ENCODE measurements at places on chromosomes 12 and 14.

- no peak for DNase-seq
Observed at GRCh38 chr12:78880078-78880477, 15.5 kb downstream of the SYT1 start.

DNA sequence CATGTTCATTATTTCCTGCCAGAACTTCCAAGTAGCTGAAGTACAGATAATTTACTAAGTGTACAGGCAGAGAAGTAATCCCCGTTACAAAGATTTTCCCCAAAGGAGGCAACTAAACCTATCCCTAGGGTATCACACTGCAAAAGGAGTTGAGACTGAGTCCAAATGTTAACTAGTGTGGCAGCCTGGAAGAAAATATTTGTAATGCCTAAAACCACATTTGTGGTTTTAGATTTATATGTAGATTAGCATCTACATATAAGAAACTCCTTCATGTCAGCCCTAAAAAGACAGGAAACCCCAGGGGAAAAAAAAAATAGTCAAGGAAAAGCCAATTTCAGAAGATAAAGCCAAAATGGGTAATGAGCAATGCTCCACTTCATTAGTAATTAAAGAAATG is 1.4 kb upstream of the RNASE12 start:
- no peak for DNase-seq

DNA sequence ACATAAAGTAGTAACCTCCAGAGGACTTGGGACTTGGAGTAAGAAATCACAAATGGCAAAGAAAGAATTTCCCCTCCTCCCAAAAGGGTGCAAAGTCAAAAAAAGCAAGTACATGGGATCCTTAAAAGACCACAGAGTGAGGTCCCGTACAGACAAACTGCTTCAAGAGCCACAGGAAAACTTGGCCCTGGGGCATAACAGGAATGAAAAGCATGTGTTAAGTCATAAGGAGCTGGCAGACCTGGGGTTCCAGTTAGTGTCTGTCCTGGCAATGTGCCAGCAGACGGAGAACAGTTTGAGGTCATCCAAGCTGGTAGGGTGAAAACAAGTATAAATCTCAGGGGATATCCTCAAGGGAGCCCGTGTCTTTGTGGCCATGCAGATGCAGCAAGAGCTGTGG is 73.2 kb downstream of the HSD17B6 start:
- DNase-seq, result no peak

GRCh38 chr12:67980391-67980790 is 8.9 kb upstream of the IFNG-AS1 start:
- no peak for DNase-seq

DNA sequence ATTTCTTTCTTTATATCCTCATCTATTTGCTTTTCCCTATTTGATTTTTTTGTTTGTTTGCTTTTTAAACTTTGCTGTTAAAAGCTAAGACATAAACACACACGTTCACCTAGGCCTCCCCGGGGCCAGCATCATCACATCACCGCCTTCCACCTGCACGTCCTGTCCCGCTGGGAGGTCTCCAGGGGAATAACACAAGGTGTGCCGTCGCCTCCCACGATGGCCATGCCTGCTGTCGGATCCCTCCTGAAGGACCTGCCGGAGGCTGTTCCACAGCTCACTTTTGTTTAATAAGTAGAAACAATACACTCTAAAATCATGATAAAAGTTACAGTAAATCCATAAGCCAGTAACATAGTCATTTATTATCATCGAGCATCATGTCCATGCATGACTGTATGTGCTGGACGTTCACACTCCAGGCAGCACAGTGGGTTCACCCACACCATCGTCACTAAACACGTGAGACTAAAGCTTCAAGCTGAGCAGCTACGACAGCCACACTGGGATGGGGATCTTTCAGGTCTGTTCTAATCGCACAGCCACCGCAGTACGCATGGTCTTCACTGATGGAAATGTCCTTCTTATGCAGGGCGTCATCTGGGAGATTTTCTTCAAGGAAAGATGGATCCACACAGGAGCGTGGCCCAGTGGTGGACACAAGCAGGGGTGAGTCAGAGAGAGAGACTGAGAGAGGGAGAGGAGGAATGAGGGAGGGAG is 3.6 kb downstream of the RIMBP2 start:
- no peak for DNase-seq

DNA sequence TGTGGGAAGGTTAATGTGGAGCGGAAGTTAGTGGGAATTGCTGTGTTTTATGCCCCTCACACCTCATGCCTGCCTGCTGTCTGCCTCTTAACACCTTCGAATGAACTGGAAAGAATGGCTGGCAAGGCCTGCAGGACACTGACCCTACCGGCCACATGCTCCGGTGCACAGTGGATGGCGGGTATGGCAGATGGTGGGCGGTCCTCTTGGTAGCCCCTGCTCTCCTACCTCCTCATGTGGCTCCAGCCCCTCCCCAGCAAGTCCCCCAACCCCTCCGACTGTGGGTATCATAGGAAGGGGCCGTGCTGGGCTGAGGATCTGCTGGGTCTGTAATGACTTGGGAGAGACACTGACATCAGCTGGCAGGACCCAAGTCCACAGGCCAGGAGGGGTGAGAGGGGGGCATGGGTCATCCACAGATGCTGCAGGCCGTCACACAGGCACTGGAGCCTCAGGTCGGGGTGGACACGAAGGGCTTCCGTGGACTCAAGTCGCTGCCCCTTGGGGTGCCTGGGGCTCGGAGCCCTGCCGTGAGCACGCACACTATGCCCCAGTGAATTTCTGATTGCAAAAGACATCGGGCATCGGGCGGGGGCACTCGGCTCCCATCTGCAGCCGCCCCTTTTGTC is 77.4 kb downstream of the KIF26A start:
- DNase-seq, result no peak

- DNase-seq, result no peak
Observed at GRCh38 chr12:12521044-12521485, 41.6 kb downstream of the DUSP16 start.

DNA sequence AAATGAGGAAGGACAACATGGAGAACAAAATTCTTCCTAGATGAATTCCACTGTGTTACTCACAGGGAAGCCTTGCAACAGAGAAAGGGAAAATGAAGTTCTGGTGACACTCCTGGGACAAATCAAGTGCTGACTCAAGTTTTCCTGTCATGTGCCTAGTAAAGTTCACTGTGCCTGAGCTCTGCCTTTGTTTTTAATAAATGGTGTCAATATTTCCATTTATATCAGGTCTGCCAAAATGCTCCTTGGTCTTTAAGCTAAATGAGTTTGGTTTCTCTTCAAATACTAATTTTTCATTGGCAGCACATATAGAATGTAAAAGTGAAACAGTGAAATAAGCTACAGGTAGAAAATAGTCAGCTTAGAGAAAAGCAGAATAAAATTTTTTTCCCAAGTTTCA is 33.0 kb downstream of the HIGD1C start:
- DNase-seq, result no peak

DNA sequence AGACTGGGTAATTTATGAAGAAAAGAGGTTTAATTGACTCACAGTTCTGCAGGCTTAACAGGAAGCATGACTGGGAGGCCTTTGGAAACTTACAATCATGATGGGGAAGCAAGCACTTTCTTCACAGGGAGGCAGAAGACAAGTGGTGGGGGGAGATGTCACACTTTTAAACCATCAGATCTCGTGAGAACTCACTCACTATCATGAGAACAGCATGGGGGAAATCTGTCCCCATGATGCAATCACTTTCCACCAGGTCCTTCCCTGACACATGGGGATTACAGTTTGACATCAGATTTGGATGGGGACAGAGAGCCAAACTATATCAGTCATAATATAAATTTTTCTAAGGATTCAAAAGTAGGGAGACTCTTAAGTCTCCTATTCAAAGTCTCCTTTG is 46.0 kb downstream of the SPIC start:
- DNase-seq, result no peak

DNA sequence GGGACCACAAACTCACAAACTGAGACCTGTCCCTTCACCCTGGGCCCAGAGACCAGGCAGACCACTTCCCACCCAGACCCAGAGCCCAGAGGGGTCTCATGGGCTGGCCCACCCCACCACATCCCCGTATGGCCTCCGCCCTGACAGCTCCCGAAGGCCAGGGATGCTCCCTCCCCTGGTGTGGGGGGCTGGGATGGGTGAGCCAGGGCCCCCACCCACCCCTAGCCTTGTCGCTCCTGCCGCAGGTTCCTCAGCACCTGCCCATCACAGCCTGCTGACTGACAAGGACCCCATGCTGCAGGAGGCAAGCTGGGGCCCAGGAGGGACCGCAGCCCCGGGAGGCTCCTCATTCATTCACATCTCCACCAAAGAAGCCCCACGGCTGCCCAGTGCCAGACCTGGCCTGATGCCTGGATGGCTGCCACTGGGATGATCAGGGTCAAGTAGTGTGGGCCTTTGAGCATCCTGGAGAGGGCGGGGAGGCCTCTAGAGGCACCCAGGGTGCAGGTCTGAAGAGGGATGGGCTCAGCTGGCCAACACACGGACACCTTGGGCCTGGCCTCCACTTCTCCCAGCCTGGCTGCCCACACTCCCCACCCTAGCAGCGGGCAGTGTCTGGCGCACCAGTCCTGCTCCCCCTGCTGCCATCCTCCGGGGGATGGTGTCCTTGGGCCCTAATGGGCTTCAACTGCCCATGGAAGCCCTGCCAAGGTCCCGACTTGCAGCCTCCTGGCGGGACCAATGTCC is 24.7 kb upstream of the GPR132 start:
- peak; percentile 64 for DNase-seq

DNA sequence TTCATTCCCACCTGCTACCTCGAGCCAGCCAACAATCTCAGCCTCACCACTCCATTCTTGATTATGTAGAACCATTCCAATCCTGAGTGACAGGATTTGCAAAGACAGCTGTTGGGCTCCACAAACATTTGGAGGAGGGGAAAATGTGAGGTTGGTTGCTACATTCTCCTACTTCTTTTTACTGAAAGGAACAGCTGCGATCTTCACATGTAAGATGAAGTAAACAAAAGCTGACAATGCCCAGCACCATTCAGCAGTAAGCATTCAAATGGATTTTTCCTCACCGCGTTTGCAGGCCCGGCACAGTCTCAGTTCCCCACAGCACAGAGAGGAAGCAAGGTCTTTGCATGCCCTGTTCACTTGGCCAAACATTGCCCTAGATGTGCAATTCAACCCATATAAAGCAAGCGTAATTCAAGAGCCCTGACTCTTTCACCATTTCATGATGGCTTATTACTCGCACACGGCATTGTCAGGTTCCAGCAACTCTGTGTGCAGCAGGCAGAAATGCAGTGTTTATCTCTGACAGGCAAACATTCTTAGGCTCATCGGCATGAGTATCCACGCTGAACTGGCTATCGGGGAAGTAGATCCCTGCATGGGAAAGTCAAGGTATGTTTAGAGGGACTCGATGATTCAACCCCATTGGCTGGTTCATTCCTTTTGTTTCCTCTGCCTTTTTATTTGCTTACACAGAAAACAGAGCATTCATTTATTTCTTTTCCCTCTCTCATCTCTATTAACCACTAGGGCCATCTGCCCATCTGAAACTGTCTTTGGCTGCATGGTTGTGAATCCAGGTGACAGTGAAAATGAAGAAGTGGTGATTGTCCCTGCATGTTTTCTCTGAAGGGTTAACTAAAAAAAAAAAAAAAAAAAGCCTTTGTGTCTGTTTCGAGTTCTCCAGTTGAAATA is 236.1 kb upstream of the PLEKHG7 start:
- no peak for DNase-seq

GRCh38 chr12:53219956-53220693 is 11.9 kb downstream of the RARG start:
- peak; percentile 84 for DNase-seq

- DNase-seq, result no peak
Observed at GRCh38 chr14:46053221-46053620, 598.4 kb downstream of the RPL10L start.

DNA sequence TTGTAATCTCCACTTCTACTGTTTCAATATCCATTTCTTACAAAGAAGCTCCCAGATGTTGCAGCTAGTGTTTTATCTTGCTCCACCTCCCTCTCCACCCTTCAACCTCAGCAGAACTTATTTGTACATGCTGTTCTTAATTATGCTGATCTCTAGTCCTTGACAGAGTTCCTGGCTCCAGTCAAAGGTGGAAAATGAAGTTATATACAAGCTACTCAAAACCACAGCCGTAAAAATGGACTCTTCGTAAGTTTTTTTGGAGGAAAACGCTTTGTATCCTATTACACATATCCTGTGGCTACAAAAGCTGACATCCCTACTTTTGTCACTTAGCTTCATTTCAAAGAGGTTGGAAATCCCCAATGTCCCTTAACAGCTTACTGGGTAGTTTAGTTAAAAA is 1.3 kb downstream of the CLEC1A start:
- no peak for DNase-seq

- DNase-seq, result no peak
Observed at GRCh38 chr12:87427770-87428169, 601.4 kb downstream of the C12orf50 start.

DNA sequence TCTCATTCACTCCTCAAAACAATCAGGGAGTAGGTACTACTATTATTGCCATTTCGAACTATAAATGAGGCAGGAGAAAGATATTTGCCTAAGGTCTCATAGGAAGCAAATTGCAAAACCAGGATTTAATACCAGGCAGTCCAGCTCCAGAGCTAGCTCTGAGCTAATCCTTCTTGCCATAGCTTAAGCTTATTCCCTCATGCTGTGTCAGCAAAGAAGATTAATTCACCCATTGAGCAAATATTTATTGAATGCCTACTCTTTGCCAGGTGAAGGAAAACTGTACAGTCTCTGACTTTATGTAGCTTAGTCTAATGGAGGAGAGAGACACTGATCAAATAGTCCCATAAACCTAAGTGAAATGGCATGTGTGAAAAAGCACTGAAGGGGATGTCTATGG is 19.5 kb downstream of the KCNA5 start:
- DNase-seq, result no peak

- no peak for DNase-seq
Observed at GRCh38 chr12:130715998-130716968, at the start of gene RIMBP2. Gene RIMBP2 (minus strand): TSS chr12:130716299. CDS start chr12:130479013, 237,286 bp downstream.

DNA sequence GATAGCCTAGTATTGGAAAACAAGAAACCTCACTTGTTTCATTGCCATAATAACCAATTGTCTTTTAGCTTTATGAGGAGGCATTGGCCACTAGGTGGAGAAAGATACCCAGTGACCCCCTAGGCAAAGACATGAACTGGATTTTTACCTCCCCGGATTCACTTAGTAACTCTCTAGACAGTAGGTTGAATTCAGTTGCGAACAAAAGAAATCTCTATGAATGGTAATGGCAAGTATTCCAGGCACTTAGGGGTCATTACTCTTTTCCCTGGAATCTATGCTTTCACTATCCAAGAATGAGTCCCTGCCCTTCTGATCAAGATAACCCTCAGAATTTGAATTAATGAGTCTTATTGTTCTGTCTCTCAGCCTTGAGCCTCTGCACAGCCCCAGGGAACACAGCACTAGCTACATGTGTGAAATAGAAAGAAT is 29.5 kb upstream of the RHOJ start:
- no peak for DNase-seq

DNA sequence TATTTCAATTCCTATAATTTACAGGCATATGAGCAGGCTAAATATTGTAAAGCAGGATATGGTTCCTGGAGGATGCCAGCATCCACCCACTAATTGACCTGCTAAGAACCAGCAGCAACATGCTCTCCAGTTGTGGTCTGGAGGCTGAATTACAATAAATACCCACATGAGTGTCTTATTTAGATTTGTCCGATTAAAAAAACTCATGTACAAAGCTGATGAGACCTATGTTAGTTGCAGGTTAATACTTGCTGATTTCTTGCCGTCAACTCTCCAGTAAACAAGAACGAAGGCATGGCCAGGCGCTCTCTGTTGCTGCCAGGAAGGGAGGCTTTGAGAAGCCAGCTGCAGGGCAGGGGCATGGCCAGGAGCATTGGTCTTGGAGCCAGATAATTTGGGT is 169.3 kb upstream of the PRICKLE1 start:
- no peak for DNase-seq

- no peak for DNase-seq
Observed at GRCh38 chr12:25295361-25295760, 44.6 kb upstream of the KRAS start.
